ENCODE measurements at places on chromosomes 7 and 10.

DNA sequence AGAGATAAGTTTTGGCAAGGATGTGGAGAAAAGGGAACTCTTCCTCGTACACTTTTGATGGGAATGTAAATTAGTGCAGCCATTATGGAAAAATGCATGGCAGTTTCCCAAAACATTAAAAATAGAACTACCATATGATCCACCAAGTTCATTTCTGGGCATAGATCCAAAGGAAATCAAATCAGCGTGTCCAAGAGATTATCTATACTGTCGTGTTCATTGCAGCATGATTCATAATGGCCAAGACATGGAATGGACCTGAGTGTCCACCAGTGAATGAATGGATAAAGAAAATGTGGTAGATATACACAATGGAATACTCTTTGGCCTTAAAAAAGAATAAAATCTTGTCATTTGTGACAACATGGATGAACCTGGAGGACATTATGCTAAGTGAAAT lies 70.3 kb upstream of the RSU1 start:
- DNase-seq: no peak

GRCh38 chr7:91287371-91288084 lies 23.3 kb downstream of the FZD1 start:
- DNase-seq: no peak

- peak; percentile 41 for DNase-seq
Observed at GRCh38 chr7:108000875-108001763, 1.8 kb downstream of the LAMB1 start.

DNA sequence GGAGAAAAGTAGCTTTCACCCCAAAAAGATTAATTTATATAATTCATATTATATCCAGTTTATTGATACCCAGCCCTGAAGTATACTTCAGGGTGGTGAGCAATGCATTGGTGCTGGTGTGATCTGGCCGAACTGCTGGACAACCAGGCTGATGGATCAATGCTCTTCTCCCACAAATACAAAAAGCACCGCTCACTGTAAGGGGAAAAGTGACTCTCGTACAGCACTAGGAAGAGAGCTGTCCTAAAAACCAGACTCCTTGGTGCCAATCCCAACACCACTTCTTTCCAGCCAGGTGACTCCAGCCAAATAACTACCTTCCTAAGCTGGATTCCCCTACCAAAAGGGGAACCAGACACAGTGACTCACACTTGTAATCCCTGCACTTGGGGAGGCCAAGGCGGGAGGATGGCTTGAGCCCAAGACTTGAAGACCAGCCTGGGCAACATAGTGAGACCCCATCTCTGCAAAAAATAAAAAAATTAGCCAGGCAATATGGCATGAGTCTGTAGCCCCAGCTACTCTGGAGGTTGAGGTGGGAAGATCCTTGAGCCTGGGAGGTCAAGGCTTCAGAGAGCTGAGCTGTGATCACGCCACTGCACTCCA lies 13.1 kb upstream of the TNPO3 start:
- DNase-seq: no peak

DNA sequence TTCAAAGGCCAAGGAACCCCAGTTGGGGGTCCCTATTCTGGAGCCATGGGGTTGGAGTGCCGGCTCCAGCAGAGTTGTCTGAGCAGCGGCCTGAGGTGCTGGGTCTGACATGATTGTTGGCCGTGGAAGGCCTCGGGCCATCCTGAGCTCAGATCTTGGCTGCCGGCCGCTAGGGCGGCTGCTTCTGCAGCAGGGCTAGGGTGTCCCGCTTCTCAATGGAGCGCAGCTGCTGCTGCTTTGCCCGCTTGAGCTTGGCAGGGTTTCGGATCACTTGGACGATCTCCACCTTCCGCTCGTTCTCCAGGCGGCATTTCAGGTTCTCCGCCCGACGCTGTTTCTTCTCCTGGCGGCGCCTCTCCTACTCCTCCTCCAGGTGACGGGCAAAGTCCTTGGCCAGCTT lies 171.1 kb downstream of the HIBADH start:
- DNase-seq: no peak

GRCh38 chr7:25314094-25314730 lies 85.9 kb upstream of the NPVF start:
- no peak for DNase-seq

DNA sequence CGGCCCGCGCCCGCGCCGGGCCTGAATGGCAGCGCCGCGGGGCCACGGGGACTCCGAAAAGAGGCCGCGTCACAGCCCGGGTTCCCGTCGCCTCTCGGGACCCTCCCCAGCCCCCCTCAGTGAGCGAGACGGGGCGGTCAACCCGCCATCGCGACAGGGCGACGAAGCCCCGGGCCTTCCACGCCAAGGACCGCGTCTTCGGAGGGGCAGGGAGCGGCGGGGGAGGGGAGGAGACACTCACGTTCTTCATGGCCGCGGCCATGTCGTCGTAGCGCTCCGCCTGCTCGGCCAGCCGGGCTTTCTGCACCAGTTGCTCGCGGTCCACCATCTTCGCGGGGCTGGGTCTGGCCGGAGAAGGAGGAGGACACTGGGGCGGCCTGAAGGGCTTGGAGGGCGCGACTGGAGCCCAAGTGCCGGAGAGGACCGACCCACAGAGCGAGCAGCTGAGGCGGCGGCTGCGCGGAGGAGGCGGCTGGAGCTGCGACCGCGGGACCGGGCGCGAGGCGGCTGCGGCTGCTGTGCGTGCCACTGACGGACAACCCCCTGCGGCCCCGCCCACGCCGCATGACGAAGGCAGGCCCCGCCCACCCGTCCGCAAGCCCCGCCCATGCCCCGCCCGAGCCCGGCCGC lies at the start of gene YWHAG:
YWHAG (minus strand) TSS at position 511 of the 630 bp plus-strand sequence; CDS start at position 328, 183 bp downstream.
- peak; percentile 90 for DNase-seq

GRCh38 chr7:27424749-27425148 lies 182.1 kb downstream of the EVX1 start:
- no peak for DNase-seq

GRCh38 chr7:37714606-37715005 lies 31.0 kb downstream of the GPR141 start:
- DNase-seq: no peak

- no peak for DNase-seq
Observed at GRCh38 chr7:148277042-148277660, 313.4 kb upstream of the C7orf33 start.

GRCh38 chr7:82534684-82535083 lies 91.1 kb upstream of the CACNA2D1 start:
- no peak for DNase-seq

DNA sequence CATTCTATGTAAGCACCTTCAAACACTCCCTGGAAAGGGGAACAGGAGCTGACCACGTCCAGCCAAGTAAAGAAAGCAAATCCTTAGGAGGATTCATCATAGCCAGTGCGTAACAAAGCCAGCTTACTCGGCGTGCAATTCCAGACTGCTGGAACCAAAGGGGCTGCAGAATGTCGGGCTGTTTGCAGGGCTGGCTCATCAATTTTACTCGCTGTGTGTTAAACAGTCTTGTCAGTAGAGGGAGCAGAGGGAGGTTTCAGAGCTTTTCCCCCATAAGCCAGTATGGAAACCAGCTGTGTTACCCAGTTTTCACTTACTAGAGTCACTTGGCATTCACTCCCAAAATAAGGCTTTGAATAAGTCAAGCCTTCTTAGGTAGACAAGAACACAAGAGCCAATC lies 127.1 kb downstream of the KMT2E start:
- DNase-seq: peak; percentile 39

DNA sequence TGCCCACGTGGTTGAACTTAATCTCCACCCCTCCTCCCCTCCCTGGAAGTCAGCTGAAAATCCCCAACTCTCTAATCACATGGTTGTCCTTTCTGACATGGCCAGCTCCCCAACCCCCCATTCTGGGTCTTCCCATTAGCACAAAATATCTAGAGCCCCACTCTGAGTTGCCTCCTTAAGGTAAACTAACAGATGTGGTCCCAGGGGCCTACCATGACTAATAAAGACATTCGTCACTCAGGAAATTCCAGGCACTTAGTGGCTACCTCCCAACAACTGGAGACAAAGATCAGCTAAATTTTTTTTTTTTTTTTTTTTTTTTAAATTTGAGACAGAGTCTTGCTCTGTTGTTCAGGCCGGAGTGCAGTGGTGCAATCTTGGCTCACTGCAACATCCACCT lies 21.1 kb downstream of the CCDC126 start:
- no peak for DNase-seq

- no peak for DNase-seq
Observed at GRCh38 chr10:119658274-119658673, 7.1 kb downstream of the BAG3 start.

- DNase-seq: no peak
Observed at GRCh38 chr7:139914306-139915267, 85.5 kb downstream of the TBXAS1 start.

DNA sequence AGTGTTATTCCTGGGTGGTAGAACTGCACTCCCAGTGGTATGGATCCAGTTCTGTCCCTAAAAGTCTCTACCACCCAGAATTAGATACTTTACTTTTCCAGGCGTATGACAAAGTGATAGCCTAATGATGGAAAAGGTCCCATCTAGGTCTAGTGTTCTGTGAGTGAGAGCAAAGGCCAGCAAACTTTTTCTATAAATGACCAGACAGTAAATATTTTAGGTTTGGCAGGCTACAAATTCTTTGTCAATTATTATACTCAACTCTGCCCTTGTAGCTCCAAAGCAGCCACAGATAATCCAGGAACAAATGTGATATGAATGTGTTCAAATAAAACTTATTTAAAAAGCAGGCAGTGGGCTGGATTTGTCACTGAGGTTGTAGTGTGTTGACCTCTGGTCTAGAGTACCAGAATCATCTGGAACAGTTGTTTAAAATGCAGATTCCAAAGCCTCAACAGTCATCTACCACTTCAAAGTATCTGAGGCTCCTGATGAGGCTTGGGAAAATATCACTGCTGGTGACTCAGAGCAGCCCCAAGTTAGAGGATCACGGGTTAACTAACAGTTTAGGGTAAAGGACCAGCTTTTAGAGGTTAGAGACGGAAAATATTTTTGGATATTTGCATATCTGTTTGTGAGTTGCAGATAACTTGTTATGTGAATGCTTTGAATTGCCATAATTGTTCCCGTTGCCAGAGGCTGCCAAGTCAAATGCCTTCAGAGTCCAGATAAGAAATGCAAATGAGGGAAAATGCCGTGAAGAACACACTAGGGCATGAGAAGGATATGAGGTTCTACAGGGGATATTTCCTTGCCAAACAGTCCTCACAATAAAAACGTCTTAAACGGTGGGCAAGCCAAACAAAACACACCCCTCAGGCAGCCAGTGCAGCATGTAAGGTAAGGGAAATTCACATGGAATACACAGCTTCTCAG lies 19.4 kb downstream of the NRAP start:
- no peak for DNase-seq

GRCh38 chr7:91345449-91345848 lies 81.2 kb downstream of the FZD1 start:
- DNase-seq: no peak

DNA sequence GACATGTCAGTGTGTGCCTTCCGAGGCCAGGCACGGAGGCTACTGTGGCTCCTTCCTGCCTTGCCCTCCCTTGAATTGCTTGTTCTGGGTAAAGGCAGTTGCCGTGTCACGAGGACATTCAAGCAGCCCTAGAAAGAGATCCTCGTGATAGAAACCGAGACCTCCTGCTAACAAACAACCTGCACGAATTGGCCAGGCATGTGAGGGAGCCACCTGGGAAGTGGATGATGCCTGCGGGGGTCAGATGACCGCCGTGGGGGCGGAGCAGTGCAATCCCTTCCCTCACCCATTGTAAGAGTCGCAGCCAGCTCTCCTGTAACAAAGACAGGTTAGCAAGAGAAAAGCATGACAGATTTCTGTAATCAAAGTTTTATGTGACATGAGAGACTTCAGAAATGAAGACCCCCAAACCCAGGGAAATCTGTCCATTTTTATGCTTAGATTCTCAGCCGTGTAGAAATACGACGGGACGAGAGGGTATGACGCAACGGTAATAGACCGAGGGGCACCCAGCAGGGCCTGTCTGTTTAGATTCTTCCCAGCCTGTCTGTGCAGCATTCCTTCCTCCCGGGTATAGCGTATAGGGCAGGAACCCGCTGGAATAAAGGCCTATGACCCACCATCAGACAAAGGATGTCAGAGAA lies 241.7 kb downstream of the GATA3 start:
- DNase-seq: no peak

GRCh38 chr7:142594078-142594477 lies 155.2 kb upstream of the PRSS1 start:
- DNase-seq: no peak

GRCh38 chr7:134320201-134320600 lies 3.5 kb upstream of the SLC35B4 start:
- DNase-seq: no peak

GRCh38 chr7:25876092-25876491 lies 275.9 kb upstream of the NFE2L3 start:
- DNase-seq: no peak

- no peak for DNase-seq
Observed at GRCh38 chr10:58585435-58585834, 72.8 kb downstream of the BICC1 start.

DNA sequence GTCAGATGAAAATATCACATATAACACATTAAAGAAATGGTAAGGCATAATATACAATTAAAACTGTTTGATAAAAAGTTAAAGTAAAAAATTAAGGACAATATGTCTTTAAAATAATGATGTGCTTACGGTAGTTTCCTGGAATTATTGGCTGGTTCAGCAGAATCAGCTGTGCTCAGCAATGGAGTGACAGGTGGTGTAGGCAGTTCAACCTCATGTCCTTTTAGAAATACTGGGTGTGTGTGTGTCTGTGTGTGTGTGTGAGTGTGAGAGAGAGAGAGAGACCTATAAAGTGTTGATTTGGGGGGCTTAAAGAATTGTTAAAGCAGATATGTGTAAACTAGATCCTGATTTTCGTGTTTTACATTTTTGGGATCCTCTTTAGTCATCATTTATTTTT lies 141.2 kb downstream of the ADAM22 start:
- no peak for DNase-seq

GRCh38 chr10:74255214-74255613 lies 104.2 kb downstream of the ADK start:
- no peak for DNase-seq

DNA sequence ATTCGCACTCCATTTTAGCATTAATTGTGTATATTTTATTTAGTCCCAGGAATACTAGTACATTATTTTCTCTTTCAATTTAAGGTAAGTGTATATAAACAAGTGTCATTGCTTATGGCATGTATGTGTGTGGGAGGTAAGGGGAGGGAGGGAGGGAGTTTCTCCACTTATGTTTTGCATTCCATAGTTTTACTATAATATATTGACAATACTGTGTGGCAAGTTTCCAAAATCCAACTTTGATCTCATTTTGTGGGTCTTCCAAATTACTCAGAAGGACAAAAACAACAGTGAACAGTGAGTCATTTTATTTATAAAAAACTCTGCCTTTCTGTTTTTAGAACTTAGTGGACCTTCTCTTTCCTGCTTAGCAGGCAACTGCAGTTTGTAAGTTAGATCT lies 102.3 kb upstream of the SEMA3E start:
- no peak for DNase-seq

Data from neuronal stem cell (in vitro differentiated cells).